GM10248 (cell line): ENCODE measurements at places on chromosomes 16 and 17.

- no peak for DNase-seq
Observed at GRCh38 chr16:79217375-79218011, 383.0 kb downstream of the MAF start.

DNA sequence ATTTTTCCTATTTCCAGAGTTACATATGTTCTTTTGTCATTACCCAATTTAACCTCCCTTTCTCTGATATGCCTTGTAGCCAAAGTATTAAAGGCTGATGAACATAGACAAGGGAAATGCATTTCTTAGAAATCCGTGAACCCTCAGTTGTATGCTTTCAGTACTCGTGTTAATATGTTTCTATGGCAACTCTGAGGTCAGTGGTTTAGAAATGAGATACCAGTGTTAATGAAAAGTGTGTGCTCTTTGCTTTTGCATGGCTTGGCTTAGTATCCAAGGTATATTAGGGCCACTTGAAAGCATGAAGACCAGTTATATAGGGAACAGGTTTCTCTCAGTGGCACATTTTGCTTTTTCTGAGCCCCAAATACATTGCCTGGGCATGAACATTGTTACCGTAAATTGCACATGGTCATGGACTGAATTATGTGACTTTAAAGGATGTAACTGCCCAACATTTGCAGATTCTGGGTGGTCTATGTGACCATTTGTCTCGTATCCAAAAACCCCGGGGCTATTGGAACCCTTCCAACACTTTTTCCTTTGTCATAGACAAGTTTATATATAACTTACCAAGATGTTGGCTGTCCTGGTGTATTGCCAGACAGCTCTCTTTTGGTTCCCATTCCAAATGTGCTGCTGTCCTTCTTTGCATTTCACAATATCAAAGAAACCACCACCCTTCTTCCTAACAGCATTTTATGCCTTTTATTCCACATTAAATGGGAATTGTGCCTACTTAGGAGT lies 17.5 kb downstream of the ABHD15 start:
- peak; percentile 55 for DNase-seq

- no peak for DNase-seq
Observed at GRCh38 chr16:3612510-3613466, 1.4 kb upstream of the SLX4 start.

- no peak for DNase-seq
Observed at GRCh38 chr17:8941980-8942622, 23.4 kb downstream of the PIK3R5 start.

- no peak for DNase-seq
Observed at GRCh38 chr17:19946921-19947320, 30.7 kb downstream of the AKAP10 start.

DNA sequence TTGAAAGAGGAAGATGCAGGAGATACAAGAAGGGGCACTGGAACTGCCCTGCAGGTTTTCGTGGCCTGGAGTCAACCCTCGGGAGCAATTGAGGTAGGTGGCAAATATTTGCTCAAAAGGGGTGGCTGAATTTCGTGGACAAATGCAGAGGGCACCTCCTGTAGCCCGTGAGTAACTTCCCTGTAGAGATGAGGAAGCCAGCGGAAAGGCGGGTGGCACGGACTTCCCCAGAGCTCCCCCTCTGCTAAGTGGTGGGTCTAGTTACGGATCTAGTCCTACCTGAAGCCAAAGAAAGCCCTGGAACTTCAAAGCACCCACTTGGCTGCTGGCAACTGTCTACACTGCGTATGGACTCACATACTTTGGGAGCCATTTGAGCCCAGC lies 1.0 kb upstream of the ATP2C2 start:
- DNase-seq = no peak

DNA sequence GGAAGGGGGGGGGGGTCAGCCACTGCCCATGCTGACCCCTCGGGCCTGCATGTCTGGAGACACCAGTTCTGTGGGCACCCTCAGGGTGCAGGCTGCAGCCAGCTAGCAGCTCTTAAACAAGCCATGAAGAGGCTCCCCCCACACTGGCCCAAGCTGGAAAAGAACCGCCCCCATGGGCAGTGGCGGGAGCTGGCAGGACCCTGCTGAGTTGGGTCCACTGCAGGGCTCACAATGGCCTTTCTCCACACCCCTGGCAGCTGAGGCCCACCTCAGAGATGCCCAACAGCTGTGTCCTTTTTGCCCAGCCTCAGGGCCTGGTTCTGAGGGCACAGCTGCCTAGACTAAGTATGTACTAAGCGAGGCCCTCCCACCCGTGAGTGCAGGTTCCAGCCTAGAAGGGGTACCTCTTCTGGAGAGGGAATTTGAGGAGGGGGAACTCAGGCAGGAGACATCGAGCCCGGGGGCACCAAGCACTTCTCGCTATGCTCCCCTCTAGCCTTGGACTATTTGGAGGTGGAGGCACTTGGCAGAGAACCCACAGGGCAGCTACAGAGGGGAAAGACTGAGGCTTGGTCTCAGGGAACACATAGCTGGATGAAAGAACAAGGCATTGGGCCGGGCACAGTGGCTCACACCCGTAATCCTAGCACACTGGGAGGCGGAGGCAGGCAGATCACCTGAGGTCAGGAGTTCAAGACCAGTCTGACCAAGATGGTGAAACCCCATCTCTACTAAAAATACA lies 3.2 kb downstream of the THRA start:
- DNase-seq = no peak

DNA sequence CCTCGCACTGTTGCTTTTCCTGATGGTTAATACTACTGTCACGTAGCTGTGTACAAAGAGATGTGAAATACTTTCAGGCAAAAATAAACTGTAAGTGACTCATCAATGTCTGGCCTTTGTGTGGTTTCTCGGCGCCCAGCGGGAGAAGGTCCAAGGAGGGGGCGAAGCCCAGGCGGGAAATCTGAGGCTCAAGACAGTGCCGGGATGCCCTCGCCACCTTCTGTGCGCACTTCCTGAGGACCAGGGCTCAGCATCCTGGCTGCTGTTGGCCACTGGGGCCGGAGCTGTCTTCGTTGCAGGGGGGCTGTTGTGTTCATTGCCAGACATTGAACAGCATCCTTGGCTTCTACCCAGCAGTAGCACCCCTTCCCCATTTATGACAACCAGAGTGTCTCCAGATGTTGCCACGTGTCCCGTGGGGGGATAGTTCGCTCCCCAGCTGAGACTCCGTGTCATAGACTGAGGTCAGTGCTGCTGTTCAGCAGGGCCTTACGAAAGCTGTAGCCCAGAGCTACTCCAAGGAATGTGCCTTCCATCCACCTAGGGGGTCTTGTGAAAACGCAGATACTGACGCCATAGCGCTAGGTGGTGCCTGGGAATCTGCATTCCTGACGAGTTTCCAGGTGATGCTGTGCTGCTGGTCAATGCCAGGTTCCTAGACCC lies 67.3 kb upstream of the PLCG2 start:
- no peak for DNase-seq

DNA sequence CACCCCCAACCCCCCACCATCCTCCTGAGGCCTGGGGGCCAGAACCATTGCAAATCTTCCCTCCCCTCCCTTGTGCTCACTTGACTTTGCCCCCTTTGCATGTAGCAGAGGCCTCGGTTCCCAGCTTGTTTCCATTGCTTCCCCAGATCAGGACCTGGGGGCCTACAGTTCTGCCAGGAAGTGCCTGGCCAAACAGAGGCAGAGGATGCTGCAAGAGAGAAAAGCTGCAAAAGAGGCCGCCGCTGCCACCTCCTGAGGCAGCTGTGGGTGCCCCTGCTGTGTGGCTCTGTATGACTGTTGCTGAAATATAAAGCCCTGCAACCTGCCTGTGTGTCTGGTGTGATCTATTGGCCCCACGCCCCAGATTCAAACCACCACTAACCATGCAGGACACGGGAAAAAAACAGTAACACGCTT lies 2.3 kb downstream of the NDUFB10 start:
- DNase-seq = no peak

DNA sequence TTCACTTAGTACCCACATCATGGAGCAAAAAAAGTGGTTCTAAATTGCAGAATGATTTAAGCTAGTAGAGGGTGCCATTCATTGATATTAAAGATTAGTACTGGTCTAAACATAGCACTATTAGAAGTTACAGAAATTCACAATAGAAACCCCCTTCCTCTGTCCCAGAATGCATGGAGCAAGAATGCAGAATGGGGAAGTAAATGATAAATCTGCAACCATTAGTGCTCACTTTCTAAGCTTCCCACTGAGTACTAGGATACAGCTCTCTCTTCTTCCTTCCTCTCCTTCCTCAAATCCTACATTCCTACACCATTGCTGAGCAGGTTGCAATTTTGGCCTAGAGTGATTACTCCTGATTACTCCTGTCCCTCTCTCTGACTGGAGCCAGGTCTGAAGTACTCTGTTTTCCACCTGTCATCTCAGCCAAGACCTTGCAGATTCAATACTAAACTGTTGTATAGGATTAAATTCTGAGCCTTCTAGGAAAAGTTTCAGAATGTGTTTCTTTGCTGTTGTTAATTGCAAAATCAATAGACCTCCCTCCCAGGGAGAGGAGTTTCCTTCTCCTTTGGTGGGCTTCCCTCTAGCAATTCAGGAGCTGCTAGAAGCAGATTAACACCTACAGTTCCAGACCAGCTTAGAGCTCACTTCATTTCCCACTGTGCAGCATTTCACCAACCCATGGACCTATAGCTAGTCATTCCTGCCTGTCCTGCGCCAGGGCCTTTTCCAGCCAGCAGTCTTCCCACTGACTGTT lies 165.5 kb upstream of the TBX2 start:
- no peak for DNase-seq

GRCh38 chr17:63780507-63780906 lies 6.5 kb downstream of the DDX42 start:
- DNase-seq = no peak

- DNase-seq = no peak
Observed at GRCh38 chr17:32931686-32932085, 3.7 kb downstream of the TMEM98 start.

DNA sequence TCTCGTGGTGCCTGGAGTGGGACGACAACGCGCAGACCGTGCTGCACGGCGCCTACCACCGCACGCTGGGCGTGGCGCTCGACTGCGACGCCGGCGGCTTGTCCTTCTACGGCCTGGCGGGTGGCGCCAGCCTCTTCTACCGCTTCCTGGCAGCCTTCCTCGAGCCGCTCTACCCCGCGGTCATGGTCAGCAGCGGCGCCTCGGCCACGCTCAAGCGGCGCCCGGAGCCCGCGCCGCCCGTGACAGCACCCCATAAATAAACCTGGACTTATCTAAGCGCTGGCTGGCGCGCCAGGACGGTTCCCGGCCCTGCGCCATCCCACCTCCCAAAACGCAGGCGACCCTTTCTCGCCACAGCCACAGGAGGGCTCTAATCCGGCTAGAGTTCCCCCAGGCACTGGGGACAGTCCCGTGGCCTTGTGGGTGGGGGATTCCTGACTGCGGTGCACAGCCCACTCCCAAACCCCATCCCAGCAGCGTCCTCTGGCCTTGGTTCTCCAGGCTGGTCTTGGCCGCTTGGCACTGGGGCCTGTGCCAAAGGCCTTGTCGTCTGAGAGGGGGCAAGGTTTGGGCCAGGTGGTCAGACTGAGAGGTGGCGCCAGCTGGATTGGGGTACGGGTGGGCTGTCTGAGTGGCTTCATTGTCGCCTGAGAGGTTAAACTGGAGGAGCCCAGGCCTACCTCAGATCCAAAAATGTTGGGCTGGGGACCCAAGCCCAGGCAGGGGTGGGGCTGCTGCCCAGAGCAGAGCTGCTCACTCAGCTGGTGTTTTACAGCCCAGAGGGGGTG lies 10.1 kb upstream of the SLC16A5 start:
- peak; percentile 75 for DNase-seq

GRCh38 chr17:60155815-60156214 lies 6.0 kb downstream of the CA4 start:
- DNase-seq = no peak

DNA sequence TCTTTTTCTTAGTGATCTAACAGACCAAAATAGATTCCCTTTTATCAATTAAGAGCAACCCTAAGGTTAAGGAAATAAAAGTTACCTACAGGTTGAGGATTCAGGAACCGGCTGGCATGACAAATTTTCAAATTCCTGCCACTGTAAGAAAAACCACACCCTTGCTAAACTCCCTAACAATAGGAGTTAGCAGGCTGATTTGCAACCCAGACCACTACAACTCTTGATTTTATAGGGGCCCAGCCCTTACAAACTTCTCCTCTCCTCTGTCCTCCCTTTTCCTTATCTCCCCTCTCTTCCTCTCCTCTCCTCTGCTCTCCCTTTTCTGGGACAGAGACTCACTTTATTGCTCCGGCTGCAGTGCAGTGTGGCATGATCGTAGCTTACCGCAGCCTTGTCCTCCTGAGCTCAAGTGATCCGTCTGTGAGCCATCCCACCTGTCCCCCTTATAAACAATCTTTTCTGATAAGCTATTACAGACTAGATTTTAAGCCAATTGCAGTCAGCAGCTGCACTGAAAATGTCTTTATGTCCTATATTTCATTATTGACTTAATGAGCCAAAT lies 418.9 kb downstream of the CDH8 start:
- DNase-seq = no peak

- DNase-seq = no peak
Observed at GRCh38 chr16:89534252-89534756, 26.1 kb downstream of the SPG7 start.

GRCh38 chr16:53083119-53083518 lies 28.3 kb downstream of the CHD9 start:
- DNase-seq = no peak

- DNase-seq = no peak
Observed at GRCh38 chr17:4023220-4023619, 59.0 kb upstream of the ATP2A3 start.

DNA sequence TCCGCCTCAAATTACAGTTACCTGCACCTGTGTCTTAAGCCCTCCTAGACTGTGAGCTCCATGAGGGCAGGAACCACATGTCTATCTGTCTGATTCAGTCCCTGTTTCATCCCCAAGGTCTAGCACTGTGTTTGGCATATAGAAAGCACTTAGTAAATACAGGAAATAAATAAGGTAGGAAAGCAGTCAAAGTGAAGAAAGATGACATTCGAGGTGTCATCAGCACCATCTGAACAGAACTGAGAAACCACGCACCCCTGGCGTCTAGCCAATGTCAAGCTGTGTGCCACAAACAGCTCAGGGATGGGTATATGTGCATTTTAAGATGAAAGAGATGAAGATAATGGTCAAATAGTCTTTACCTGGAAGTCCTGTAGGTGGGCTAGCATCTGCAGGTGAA lies 79.6 kb upstream of the ATP2A3 start:
- no peak for DNase-seq

GRCh38 chr17:63316100-63316499 lies 130.0 kb downstream of the CYB561 start:
- no peak for DNase-seq

DNA sequence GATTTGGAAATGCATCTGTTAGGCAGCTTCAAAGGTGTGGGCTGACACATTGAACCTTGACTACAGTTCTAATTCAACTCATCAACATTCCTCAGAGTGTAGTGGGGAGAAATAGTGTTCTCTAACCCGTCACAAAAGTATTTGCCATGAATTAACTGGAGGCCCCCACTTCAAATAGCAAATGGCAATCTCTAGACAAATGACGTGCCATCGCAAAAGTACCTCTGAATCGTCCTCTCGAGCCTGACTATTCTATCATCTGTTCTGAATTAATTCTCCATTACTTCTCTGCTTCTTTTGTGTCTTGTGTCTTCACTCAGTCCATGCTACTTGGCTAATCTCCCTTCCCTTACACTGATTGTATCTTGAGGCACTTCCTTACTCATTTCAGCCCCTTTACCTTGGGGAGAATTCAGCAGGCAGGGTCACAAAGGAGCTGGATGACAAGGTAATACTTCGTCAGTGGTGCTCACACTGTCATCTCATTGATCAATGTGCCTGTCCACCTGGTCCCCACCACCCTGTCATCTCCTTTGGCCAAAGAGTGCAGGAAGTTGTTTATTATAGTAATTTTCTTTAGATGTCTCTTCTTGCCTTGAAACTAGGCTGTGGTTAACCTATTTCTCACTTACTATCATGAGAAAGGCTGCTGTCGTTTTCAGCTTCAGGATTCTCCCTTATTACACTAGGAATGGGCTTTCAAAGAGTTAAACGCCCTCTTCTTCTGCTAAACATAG lies 108.4 kb downstream of the SYCE1L start:
- DNase-seq = no peak
